ENCODE measurements at places on chromosomes 6 and 20.

DNA sequence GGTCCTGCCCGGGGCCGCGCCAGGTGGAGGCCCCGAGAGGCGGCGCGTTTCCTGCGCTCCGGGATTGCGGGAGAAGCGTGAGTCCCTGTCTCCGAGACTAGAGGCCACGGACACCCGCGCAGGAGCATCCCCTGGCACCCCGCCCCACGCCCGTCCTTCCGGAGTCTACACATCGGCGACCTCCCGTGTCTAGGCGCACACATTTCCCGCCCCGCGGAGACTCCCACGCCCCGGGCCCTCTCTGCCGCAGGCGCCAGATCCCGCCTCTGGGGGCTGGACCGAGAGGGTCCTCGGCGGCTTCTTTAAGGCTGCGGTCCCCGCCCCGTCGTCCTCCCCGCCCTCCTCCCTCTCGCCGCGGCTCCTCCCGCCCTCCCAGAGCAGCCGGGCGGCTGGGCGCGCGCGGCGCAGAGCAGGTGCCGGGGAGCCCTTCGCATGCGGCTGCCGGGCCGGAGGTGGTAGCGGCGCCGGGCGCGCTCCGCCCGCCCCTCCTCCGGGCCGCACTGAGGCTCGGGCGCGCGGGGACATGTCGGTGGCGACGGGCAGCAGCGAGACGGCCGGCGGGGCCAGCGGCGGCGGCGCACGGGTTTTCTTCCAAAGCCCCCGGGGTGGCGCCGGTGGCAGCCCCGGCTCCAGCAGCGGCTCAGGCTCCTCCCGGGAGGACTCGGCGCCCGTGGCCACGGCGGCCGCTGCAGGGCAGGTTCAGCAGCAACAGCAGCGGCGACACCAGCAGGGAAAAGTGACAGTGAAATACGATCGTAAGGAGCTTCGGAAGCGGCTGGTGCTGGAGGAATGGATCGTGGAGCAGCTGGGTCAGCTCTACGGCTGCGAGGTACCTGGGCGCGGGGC, at the start of gene PPP1R14C:
Gene PPP1R14C, plus strand, starts transcription at position 375 of the 846 bp plus-strand sequence. Its CDS starts 149 bp downstream, at position 524.
- DNase-seq, result no peak

DNA sequence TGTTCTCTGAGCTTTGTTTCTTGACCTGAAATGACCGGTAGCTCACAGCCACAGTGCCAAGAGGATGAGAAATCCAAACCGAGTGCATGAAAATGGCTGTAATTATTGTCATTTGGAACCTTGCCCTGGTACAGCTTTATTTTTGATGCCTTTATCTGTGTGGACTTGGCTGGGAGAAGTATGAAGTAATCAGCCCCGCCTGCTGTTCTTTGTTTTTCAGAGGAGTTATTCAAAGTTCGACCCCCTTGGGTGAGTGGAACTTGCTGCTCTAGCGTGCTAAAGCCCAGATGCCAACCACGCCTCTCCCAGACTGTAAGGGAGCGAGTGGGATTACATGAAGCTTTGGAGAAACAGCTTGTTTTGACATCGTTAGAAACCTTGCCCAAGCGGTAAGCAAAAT, 48.3 kb downstream of the ECT2L start:
- DNase-seq, result no peak

DNA sequence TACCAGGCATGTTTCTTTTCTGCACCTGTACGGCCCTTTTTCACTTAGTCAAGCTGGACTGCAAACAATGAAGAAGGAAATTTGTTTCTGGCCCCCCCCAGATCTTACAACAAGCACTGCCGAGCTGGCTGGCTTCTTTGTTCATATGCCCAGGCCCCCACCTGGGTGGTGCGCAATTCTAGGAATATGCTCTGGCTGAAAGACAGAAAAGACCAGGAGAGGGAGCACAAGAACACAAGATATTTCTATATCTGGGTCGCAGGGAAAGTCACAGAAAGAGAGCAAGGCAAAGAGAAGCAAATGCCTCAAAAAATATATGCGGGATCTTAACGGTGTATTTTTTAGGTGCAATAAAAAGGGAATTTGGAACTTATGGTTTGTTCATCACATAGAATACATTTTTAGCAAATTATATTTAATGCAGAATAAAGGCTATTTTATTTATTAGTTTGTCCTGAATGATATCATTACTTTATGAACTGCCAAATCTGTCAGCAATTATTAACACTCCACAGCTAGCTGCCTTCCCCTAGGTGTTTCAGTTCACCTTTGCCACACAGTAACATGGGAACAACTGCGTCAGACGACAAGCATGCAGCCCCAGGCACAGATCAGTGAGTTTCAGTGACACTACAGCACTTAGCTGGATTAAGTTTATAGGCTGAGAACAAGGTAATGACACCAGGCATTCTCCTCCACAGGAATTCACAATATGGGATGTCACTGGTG, 76.5 kb downstream of the GJA10 start:
- DNase-seq, result peak; percentile 44

DNA sequence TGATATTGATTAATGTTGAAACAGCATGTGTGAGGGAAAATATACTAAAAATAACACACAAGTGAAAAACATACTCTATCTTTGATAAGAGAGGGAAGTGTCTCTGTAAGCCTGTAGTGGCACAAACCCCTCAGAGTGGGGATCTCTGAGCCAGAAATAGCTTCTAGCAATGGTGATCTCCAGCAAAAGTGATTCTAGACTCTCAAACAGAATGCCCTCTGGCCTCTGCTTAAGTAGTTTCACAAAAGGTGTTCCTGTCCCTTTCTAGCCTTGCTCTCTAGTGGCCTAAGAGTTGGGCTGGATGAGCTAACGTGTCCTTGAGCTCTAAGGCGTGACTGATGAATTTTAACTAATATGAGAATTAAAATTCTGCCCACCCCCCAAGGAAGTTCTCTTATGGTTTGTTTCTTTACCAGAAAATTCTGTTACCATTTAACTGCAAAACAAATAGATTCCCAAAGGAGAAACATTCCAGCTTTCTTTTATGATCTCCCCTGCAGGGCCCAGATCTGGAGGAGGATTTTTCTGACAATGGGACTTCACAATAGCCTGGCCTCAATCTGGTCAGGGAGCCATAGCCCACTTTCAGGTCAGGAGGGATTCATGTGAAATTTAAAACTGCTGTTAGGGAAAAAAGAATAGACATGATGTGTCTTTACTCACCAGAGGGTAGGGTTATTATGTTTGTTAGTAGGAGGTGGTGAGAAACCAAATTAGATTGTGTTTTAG, 182.5 kb upstream of the LAMP5 start:
- no peak for DNase-seq

- DNase-seq, result no peak
Observed at GRCh38 chr6:124854338-124854922, 107.8 kb upstream of the RNF217 start.

DNA sequence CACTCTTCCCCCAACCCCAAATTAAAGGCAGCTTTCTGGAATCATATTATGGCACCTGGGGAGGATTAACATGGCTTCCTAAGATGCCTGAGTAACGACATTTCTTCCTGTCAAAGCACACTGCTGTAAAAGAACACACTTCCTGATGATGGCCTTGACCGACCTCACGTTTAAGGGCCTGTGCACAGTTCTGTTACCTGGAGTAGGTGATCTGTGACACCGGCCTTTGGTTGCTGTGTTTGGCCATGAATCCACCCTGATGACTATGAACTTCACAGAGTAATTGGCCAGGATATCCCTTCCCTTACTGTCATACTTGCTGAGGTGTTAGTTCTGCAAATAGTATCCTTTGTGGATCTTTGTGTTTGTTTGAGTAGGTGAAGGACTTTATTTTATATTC, 45.8 kb downstream of the PLCB4 start:
- DNase-seq, result no peak

DNA sequence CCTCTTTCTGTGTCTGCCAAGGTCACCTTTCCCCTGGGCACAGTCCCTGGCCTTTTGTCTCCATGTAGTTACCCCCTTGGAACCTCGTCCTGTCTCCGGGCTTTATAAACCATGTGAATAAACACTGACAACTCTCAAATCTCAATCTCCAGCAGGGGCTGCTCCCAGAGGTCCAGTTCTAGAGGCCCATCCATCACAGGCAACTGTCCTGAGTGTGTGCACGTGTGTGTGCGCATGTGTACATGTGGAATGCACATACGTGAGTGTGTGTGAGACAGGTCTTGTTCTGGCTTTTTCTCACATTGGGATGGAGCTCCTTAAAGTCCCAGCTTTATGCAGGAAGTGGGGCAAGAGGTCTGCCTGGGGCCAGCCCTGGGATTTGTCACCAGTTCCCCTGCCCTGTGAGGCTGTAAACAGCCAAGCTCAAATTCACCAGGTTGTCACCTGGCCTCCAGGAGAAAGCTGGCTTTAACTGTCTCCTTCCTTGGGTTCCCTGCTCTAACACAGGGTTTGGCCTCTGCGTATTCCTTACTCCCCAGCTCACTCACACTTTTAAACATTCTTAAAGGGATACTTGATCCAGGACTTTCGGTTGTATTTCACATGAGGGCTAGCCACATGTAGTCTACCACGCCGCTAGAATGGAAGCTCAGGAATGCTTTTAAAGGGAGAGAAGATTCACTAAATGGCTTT, 42.7 kb downstream of the RAMACL start:
- DNase-seq, result no peak

- no peak for DNase-seq
Observed at GRCh38 chr6:52636830-52637229, 34.1 kb upstream of the TMEM14A start.

DNA sequence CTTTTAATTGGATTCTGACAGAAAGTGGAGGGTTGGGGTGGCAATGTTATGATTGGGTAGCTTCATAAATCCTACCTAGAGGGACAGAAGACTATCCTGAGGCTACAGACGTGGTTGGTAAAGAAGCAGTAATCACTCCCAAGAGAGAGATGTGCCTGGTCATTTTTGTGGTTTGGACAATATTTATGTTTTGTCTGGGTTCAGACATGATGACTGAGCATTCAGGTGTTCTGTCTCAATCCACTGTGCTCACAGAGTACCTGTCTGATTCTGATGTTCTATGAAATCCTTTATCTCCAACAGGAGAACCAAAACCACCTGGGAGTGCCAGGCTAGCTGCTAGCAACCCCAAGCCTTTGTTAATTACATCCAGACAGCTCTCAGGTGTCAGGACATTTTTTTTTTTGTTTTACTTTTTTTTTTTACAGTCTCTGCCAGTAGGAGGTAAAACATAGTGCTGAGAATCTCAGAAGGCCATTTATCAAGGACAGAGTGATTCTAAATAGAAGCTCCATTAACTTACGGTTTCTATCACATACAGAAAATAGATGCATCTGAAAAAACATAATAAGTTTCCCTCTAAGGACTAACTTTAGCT, 1.6 kb upstream of the HLA-DQA1 start:
- DNase-seq, result no peak

- DNase-seq, result no peak
Observed at GRCh38 chr6:161711938-161712337, 438.1 kb upstream of the AGPAT4 start.

DNA sequence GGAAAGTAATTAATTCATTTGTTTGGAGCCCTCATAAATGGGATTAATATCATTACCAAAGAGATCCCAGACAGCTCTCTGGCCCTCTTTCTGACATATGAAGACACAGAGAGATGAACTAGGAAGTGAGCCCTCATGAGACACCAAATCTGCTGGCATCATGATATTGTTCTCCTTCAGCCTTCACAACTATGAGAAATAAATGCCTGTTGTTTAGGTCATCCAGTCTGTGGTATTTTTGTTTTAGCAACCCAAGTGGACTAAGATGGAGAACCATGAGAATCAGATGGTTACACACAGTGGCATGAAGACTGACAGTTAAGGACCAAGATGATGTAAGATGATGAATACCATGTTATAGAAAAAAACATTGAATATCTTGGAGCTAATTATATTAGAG, 16.9 kb upstream of the HBS1L start:
- no peak for DNase-seq

- peak; percentile 10 for DNase-seq
Observed at GRCh38 chr6:121055572-121056163, 278.6 kb downstream of the TBC1D32 start.

DNA sequence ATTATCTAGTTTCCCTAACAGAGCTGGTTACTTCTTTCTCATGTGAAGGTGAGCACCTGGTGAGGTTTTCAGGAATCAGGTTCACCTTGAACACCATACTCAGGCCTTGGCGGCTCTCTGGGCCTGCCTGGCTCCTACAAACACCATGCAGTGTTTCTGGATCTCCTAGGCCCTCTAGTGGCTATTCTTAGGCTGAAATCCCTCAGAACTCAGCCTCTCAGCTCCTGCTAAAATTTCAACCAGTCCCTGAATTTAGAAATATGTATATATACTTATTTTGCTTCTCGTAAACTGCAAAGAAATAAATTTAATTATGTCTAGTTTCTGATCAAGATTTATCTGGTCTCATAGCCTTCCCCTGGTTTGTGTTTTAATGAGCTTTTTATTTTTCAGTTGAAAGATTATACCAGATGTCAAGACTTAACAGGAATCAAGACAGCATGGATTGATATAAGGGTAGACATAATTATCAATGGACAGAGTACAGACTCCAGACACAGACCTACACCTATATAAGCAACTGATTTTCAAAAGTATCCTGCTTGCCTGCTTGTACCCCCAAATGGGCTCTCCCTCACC, 55.9 kb downstream of the ANKEF1 start:
- peak; percentile 29 for DNase-seq

- no peak for DNase-seq
Observed at GRCh38 chr6:33880766-33881165, 77.0 kb upstream of the MLN start.

- no peak for DNase-seq
Observed at GRCh38 chr20:14773486-14773885, 436.1 kb upstream of the FLRT3 start.

DNA sequence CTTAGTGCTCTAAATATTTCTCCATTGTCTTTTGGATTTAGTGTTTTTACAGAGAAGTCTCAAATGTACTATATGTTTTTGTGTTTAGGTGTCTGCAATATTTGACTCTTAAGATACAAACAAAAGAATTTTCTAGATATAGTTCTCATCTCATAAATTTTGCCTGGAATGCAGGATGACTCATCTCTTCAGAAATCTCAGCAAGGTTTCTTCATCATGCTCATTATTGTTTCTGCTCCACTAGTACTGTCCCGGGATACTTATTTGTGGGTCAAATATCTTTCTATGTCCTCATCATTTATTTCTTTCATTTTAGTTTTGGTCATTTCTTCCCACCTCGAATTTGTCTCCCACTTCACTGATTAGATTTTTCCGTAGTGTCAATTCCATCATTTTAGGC, 9.5 kb downstream of the AHI1 start:
- DNase-seq, result no peak

- DNase-seq, result no peak
Observed at GRCh38 chr6:16344756-16345155, 106.4 kb downstream of the GMPR start.

- DNase-seq, result peak; percentile 75
Observed at GRCh38 chr20:45771182-45771759, 20.4 kb downstream of the WFDC3 start.

All from HL-60 (cell line).